Muscle of leg (tissue), 16 donors: ENCODE measurements at places on chromosomes 12 and 14. TPM values are rescaled to one million over a fixed set of nuclear protein-coding genes. Genes with fewer than 3 reads are reported as not detected.
A peak's percentile ranks its signal among the peaks of the same experiment; 100 is the strongest.

The KRT83 gene
- polyA plus RNA-seq: not detected

DNA sequence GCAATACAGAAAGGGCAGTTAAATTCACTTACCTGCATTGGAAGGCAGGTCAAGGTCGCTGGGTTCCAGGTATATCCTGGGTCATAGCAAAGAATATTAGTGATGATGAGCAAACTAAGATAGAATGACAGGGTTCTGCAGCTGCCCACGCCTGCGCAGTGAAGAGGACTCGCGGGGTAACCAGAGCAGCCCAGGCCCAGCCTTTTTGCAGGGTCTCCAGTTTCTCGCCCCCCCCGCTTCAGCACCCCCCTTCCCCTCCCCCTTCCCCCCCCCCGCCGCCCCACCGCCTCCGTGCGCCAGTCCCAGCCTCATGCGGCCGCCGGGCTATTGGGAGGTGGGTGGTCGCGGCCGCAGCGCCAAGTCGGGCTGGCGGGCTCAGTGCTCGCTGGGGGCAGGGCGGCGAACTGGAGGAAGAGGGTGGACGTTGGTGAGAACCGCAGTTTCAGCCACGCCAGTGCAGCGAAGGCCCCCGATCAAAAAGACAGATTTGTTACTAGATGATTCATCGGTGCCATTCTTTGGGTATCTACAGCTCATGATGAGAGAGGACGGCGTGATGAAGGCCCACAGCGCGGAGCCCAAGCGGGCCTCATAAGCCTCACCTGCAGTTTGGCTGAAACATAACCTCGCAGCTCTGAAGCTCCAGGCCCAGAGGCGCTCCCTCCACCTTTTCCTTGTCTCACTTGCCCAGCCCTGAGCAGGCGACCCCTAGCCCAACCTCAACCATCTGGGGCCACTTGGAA is 20.2 kb downstream of the SLC2A3 start:
- no peak for DNase-seq

The TSHR gene
- 0.43 TPM for polyA plus RNA-seq

The SAMD4A gene
- polyA plus RNA-seq: 60.6 TPM

DNA sequence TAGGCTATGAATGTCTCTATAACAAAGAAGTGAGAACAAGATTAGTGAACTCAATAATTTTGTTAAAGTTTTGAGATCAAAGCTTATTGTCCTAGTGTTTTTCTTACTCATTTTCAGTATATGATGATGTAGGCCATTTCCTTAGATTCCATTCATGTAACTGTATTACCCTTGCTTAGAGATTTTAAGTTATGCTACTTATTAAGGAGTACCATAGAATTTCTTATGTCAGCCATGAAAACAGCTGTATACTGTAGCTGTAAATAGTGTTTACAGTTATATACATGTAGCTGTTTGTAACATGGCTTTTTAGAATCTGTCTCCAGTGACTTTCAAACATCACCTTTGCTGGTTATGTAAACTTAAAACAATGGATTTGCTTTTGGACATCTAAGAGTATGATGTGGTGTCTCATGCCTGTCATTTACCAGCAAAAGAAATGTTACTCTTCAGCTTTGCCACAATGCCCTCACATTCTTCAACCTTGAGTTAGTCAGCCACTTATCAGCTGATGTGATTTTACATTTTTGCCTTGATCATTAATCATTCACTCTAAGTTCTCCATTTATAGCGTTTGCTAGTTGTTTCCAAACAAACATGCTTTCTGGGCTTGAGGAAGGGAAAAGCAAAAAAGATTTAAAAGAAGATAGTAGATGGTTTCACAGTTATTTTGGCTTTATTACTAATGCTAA is 55.5 kb downstream of the SLC16A7 start:
- no peak for DNase-seq

GRCh38 chr12:94644141-94644979 is 6.0 kb downstream of the TMCC3 start:
- DNase-seq: peak; percentile 42

The PMCH gene
- polyA plus RNA-seq: 0.41 TPM

The GZMB gene
- 0.45 TPM for polyA plus RNA-seq

DNA sequence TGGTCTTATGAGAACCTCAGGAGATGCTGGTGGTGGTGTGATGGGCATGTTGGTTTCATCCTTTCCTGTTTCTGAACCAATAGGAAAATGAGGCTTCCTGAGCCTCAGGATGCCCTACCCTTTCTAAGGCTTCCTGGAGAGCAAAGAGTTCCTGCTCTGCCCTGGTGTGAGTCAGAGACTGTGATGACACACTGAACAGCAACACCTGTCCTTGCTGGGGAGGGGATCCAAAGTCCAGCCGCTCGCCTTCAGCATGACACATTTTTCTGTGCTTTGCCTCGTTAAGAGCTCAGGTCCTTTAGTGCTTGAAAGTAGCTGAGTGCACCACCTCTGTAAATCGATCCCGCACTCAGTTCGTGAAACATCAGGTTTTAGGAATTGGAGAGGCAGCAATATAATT is 116.0 kb downstream of the CACNA1C start:
- no peak for DNase-seq

GRCh38 chr12:15435597-15435996 is 113.3 kb downstream of the PTPRO start:
- peak; percentile 7 for DNase-seq
